Activated CD8-positive, alpha-beta memory T cell treated with anti-CD3 and anti-CD28 coated beads, Interleukin-2, amount 10 ng/mL, durations not matched to agents 7 days and 5 days (primary cell): ENCODE measurements at places on chromosomes 11 and 22.

- no peak for DNase-seq
Observed at GRCh38 chr22:40041366-40042137, 46.8 kb downstream of the FAM83F start.

DNA sequence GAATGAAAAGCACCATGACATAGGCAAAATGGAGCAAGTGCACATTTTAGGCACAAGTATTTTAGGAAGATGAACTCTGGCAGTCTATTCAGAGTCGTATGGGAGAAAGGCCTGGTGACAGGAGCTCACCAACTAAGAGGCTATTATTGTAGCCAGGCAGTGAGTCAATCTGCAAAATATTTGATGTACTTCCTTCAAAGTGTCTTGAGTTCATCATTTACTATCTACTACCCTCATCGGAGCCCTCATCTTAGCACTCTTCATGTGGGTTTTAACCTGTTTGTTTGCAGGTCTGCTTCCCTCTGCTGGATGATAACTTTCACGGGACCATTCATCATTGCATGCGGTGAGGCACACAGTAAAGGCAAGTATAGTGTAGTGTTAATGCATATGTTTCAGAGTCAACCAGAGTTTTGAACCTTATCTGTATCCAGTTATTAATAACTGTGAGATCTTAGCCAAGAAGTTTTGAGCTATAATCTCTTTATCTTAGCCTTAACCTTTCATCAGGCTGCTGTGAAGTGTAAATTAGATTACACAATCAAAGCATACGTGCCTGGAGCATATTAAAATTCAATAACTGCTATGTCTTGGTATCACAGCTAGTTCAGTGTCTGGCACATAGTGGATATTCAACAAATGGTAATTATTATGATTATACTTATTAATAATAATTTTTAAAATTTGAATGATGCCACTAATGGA lies 70.9 kb upstream of the SC5D start:
- DNase-seq, result no peak

DNA sequence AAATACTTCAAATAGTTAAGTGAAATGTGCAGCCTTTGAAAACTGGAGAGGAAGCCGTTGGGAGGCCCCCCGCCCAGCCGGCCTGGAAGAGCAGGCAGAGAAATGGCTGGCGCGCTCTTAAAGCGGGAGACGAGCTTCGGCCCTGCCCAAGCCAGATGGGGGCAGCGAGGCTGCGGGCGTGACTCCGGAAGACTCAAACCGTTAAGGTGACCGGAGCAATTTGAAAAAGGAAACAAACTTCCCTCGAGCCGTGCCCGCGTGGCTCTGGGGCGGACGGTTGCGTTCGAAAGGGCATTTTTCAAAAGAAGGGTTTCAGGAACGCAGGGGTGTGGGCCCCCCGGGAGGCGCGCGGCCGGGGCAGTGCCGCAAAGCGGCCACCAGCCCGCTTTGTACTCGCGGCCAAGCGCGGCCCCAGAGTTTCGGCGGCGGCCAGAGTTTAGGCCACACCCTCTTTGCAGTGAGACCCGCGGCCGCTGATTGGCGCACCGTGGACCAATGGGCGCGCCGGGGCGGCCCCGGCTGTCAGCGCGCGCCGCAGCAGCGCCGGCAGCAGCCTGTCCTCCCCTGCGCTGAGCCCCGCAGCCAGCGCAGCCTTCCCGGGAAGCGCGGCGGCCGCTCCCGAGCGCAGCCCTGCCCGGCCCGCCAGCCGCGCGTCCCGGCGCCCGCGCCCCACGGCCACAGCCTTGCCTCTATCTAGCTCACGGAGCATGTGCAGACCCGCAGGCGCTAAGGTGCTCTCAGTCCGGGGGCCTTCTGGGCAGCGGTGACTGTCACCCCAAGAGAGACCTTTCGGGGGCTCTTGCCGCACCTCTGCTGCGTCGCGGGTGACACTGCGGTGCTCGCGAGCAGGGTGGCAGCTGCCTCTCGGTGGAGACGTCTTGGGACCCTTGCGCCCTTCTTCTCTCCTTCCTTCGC lies at the start of gene NAV2:
TSS of gene NAV2 (plus strand) at position 557 of the 915 bp plus-strand sequence. CDS start 859 bp downstream, outside the sequence.
- peak; percentile 85 for DNase-seq

GRCh38 chr11:76280151-76280881 lies 74.0 kb upstream of the WNT11 start:
- DNase-seq, result no peak

DNA sequence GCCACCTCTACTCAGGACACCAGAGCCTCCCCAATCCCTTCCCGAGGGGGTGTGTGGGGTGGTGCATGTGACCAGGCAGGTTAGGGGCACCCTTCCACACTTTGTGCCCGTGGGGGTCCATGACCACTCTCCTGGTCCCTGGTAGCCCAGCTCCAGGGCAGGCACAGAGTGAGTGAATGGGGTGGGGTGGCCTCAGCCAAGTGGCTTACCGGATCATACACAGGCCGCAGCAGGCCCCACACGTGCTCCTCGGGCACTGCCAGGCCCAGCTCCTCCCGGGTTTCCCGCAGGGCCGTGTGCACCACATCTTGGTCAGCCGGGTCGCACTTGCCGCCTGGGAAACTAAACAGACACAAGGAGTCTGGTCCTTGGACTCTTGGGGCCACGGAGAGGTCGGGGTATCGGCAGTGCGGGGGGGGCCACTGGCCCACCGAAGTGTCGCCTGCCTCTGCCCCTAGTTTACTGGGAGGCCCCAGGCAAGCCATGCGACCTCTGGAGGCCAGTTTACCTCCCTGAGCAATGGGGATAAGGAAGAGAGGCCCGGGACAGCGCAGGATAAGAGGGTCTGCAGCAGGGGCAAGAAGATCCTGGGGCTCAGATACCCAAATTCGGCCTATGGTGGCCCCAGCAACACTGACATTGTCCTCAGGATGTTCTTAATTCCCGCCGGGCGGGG lies 889 bp downstream of the NUDT8 start:
- no peak for DNase-seq

- DNase-seq, result no peak
Observed at GRCh38 chr22:37741312-37741795, 44.5 kb downstream of the TRIOBP start.

DNA sequence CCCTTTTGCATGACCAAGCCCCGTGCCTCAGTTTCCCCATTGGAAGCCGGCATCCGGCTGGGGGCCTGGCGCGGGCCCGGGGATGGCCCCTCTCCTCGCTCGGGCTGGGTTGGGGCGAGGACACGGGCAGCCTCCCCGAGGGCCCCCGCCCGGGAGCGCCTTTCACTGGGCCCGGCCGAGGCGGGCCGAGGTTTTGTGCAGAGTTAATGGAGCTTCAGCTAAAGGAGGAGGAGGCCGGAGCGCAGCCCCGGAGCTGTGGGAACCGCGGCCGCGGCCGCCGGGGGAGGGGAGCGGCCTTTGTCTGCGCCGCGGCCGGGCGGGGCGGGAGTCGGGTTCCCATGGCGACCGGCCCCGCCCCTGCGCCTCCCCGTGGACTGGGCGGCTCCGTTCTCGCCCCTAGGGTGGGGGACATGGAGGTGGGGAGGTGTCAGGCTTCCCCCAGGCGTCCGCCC lies 1.4 kb upstream of the MAPK11 start:
- DNase-seq, result peak; percentile 71

- no peak for DNase-seq
Observed at GRCh38 chr11:134330611-134331353, 1.0 kb upstream of the GLB1L2 start.

DNA sequence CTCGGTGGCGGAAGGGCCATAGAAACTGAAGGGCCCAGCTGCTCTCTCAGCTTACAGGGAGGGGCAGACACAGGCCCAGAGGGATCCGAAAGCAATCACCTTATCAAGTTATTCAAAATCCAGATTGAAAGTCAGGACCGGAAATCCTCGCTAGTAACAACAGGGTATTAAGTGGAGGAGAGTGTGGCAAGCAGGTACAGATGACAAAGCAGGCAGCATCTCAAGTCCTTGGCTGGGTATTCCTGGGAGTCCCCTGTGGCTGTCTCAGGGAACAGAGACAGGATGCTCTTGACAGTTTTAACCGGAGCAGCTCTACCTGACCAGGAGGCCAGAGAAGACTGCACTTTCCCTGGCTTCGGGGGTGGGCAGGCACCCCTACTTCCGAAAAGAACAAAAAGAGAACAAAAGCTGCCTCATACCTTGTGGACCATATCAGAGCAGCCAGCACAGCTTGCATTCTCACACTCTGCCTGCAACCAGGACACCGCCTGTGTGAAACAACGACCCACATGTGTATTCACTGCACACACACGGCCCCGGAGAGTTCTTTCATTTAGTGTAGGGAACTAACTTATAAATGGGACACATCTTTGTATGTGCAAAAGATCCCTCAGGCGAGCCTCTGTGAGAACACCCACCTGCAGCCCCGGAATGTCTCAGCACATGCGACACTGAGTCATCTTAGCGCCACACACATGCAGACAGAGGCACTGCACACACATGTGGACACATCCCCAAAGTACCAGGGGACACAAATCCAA lies 78.3 kb downstream of the MICAL3 start:
- no peak for DNase-seq

- no peak for DNase-seq
Observed at GRCh38 chr22:19773470-19774040, 13.0 kb downstream of the TBX1 start.

DNA sequence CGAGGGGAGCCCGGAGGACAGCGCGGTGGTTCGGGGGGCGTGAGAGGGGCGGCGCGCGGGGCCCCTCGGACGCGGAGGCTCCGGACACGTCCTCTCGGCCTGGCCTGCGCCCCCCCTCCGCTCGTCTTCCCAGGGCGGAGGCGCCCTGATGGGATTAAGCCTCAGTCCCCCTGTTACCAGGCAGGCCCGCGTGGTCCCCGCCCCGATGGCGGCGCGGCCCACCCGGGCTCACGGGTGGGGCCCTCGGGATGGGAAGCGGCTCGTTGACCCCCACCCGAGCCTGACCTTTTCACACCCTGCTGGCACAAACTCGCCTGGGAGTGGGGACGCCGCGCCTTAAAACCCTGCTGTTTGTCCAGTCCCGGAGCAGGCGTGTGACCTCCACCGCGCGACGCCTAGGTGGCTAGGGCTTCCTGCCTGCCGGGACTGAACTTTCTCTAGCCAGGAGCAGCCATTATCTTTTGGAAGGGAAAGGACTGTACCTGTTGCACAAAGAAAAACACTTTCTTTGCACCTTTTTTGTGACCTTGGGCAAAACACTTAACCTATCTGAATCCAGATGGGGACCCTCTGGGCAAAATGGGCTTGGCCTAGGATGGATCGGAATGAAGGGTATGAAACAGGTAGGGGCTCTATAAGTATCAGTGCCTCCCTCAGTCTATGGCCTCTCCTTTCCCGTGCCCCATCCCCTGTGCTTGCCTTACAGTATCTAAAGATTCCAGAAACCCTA lies 1.0 kb downstream of the KIAA1671 start:
- no peak for DNase-seq

DNA sequence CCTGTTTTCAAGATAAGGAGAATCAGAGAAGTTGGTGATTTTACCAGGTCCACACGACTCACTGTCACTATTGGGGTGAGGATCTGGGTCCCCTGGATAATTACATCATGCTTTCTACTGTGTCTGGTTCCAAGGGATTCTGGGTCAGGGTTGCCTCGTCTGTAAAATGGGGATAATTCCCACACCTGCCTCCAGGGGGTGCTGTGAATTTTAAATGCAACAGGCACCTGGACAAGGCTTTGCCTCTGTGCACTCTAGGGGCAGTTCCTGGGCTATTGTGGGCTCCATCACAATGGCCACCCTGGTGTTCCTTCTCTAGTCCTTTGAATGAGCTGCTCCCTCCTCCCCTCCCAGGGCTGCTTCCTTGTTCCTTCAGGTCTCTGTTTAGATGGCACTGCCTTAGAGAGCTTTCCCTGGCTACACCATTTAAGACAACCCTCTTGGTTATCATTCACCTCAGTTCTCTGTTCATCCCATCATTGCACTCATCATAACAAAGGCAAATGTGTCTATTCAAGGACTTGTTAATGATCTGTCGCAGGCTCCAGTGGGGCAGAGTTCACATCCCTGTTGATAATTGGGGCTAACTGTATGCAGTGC lies 178.6 kb downstream of the MIAT start:
- peak; percentile 70 for DNase-seq

- no peak for DNase-seq
Observed at GRCh38 chr11:134243913-134244312, 9.2 kb downstream of the THYN1 start.

DNA sequence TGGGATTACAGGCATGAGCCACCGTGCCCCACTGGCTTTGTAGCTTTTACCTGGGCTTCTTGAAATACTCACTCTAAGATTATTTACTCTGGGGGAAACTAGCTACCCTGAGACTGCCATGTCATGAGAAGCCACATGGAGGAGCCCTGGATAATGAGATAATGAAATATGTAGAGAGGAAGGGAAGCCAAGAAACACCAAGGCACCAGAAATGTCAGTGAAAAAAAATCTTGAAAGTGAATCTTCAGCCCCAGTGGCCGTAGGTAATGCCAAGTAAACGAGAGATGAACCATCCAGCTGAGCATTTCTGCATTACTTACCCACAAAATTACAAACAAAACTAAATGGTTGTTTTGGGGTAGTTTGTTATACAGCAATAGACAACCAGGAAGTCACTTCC lies 125.6 kb downstream of the APIP start:
- no peak for DNase-seq

DNA sequence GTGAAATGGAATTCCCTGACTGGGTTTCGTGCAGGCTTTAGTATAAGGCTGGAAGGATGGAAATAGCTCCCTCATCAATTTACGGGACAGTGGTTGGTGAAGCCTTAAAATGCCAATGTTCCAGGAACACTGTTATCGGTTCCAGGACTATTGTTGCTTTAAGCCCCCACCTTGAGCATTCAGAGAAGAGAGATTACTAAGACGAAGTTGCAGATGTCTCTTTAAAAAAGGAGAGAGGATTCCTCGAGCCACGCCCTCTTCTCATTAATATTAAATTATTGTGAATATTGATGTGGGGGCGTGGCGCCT lies 195 bp upstream of the CREB3L1 start:
- no peak for DNase-seq

GRCh38 chr11:132200353-132200936 lies 830.0 kb downstream of the NTM start:
- no peak for DNase-seq

- DNase-seq, result no peak
Observed at GRCh38 chr11:122668562-122669090, 13.1 kb downstream of the UBASH3B start.

- DNase-seq, result no peak
Observed at GRCh38 chr11:9143721-9144120, 52.3 kb upstream of the SCUBE2 start.

DNA sequence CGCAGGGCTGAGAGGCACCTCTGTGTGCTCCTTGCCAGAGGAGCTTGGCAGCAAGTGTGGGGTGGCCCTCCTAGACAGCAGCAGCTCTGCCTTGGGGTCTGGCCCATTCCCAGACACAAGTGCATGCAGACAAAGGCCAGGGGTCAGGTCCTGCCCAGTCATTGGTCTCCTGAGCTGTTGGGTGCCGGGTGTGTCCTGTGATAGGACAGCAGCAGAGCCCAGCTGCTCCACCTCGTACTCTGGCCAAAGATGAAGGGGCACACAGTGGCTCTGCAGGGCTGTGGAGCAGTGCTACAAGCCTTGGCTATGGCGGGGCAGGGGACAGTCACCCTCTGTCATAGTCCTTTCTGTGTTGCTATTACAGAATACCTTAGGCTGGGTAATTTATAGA lies 17.3 kb upstream of the OSBPL5 start:
- DNase-seq, result no peak

GRCh38 chr22:33666279-33666960 lies 253.9 kb downstream of the LARGE1 start:
- DNase-seq, result no peak

GRCh38 chr11:15944460-15944859 lies 411.9 kb downstream of the SOX6 start:
- DNase-seq, result no peak

GRCh38 chr11:1459219-1459575 lies 27.4 kb downstream of the MOB2 start:
- no peak for DNase-seq

GRCh38 chr11:102757823-102758549 lies 22.4 kb downstream of the MMP10 start:
- DNase-seq, result no peak

- no peak for DNase-seq
Observed at GRCh38 chr11:76747153-76747914, 35.8 kb upstream of the TSKU start.
